CD8-positive, alpha-beta T cell (primary cell): ENCODE measurements at places on chromosomes 6 and 20. TPM values are rescaled to one million over a fixed set of nuclear protein-coding genes. Genes with fewer than 3 reads are reported as not detected.

PLCB1 gene
- 5.0 TPM for total RNA-seq

DUSP15 gene
- total RNA-seq, result not detected

SPATA25 gene
- 0.64 TPM for total RNA-seq

CTAGE9 gene
- not detected for total RNA-seq

MEP1A gene
- total RNA-seq, result not detected

LTB gene
- 180 TPM for total RNA-seq

POM121L2 gene
- not detected for total RNA-seq

HTR1B gene
- not detected for total RNA-seq

DEFB124 gene
- not detected for total RNA-seq

MRPL14 gene
- 10.5 TPM for total RNA-seq

DCDC2 gene
- not detected for total RNA-seq

MYLK2 gene
- not detected for total RNA-seq

MDFI gene
- not detected for total RNA-seq

TREML1 gene
- total RNA-seq, result not detected

TNF gene
- total RNA-seq, result 32.7 TPM

DSN1 gene
- 12.2 TPM for total RNA-seq

LZTS3 gene
- 41.9 TPM for total RNA-seq

ETV7 gene
- total RNA-seq, result 0.30 TPM
